G401 (cell line): ENCODE measurements at places on chromosomes 2 and 18. TPM values are rescaled to one million over a fixed set of nuclear protein-coding genes. Genes with fewer than 3 reads are reported as not detected.

SCN9A gene
- not detected in 2 replicates for total RNA-seq

NEB gene
- 0.27 TPM in 1 of 2 replicates, not detected in the other for total RNA-seq

ADRA2B gene
- 0.37 TPM in 1 of 2 replicates, not detected in the other for total RNA-seq

HSPE1 gene
- total RNA-seq = 163 and 218 TPM in 2 replicates

IL36RN gene
- not detected in 2 replicates for total RNA-seq

DQX1 gene
- total RNA-seq = 0.81 TPM in 1 of 2 replicates, not detected in the other

CTNNA2 gene
- total RNA-seq = 0.41 and 1.7 TPM in 2 replicates

MARCO gene
- total RNA-seq = not detected in 2 replicates

NOTO gene
- total RNA-seq = not detected in 2 replicates

ATRAID gene
- 130 and 164 TPM in 2 replicates for total RNA-seq

PDE6D gene
- 54.4 and 68.2 TPM in 2 replicates for total RNA-seq

LHCGR gene
- not detected in 2 replicates for total RNA-seq

ASXL3 gene
- total RNA-seq = not detected in 2 replicates

PAX3 gene
- not detected in 2 replicates for total RNA-seq

UPP2 gene
- not detected in 2 replicates for total RNA-seq

RGPD4 gene
- 0.03 TPM in 1 of 2 replicates, not detected in the other for total RNA-seq

HOXD12 gene
- total RNA-seq = not detected in 2 replicates

NT5DC4 gene
- not detected in 2 replicates for total RNA-seq

ALKAL2 gene
- not detected in 2 replicates for total RNA-seq

ERFE gene
- 5.1 and 9.4 TPM in 2 replicates for total RNA-seq

ARL4C gene
- 33.1 and 39.8 TPM in 2 replicates for total RNA-seq

ST8SIA5 gene
- not detected in 2 replicates for total RNA-seq

ZNF385B gene
- total RNA-seq = not detected in 2 replicates
